Stimulated activated CD8-positive, alpha-beta memory T cell treated with anti-CD3 and anti-CD28 coated beads, Interleukin-15, amount 100 ng/mL, for 4 hours (primary cell): ENCODE measurements at places on chromosomes 7 and 10.

GRCh38 chr7:100372694-100373093, 593 bp upstream of the PILRA start:
- no peak for DNase-seq

- DNase-seq = no peak
Measured at GRCh38 chr7:39847227-39847626, 102.8 kb upstream of the CDK13 start.

GRCh38 chr10:13046851-13047528, 45.5 kb upstream of the CCDC3 start:
- no peak for DNase-seq

GRCh38 chr7:76390092-76390491, 19.4 kb downstream of the SSC4D start:
- DNase-seq = no peak

GRCh38 chr10:84478151-84478550, 149.8 kb downstream of the CCSER2 start:
- DNase-seq = no peak

DNA sequence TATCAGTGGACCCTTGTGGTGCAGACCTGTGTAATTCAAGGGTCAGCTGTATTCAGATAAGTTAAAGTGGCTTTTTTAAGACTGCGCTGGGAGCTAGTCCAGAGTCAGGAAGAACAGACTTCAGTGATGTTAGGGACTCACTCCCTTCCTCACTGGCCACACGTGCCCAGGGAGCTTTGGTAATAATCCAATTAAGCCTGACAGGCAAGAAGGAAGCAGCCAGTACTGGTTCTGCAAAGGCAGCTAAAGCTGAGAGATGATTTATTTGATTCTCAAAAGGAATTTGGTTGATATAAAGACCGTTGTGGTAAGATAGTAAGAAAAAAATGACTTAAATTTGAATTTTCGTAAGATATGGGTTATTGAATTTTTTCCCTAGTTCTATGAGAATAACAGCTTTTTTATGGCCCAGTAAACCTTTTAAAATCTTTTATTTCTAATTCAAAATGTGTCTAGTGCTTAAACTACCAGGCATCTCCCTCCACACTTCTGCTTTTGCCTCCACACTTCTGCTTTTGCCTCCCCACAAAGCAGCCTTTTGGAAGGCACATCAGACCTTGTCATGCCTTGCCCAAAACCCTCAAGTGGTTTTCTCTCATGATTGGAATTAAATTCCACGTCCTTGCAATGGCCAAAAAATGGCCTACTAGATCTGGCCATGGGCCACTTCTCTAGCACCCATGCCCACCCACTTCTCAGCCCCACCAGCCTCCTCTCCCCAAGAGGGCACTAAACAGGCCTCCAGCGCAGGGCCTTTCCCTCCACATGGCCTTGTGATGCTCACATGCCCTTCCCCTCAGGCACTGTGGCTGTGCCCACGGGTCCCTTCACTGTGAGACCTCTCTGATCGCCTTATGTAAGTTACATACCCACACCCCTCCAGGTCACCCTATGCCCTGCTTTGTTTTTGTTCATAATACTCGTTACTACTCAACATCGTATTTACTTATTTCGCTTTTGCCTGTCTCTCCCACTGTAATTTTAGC, 92.5 kb downstream of the POU6F2 start:
- DNase-seq = no peak

DNA sequence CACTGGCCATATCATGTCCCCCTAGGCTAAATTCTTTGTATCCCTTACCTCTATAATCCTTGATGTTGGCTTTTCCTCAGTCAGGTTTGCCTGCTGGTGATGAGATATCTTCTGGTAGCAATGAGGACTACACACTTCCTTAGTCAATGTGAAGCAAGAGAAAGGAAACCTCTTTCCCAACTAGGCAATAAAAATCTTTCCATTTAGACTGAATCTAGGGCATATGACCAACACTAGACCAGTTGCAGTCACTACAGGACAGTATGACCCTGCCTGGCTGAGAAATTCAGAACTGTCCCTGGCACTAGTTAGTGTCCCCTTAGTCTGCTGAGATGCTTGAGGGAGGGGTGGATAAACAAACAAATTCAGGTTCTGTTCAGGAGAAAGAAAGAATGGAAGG, 142.6 kb downstream of the RNLS start:
- DNase-seq = no peak

- no peak for DNase-seq
Measured at GRCh38 chr10:49519717-49520116, 19.2 kb downstream of the ERCC6 start.

DNA sequence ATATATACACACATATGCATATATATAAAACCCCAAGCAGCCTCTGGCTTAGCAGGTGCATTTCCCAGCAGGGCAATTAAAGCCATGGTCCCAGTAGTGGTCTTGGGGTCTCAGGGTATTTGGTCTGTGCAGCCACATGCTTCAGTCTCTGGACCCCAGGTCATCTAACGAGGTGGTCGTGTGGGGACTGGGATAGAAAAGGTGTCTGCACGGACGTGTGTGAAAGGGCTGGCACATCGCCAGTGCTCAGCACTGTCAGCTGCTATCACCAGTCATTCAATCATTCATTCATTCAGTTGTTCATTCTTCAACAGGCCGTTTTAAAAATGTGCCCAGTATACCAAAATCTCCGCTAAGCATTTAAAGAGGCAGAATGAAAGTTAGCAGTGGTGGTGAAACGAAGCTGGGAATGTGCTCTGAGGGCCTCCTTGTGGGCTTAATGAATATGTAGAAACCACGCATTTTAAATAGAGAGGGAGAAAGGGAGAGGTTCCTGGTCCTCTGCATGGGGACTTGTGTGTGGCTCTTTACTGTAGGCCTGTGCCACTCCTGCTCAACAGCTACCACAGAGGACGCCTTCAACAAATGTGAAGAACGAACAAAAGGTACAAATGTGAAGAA, 170.4 kb downstream of the EGFR start:
- no peak for DNase-seq

- DNase-seq = no peak
Measured at GRCh38 chr10:42836096-42836495, 53.5 kb downstream of the BMS1 start.

DNA sequence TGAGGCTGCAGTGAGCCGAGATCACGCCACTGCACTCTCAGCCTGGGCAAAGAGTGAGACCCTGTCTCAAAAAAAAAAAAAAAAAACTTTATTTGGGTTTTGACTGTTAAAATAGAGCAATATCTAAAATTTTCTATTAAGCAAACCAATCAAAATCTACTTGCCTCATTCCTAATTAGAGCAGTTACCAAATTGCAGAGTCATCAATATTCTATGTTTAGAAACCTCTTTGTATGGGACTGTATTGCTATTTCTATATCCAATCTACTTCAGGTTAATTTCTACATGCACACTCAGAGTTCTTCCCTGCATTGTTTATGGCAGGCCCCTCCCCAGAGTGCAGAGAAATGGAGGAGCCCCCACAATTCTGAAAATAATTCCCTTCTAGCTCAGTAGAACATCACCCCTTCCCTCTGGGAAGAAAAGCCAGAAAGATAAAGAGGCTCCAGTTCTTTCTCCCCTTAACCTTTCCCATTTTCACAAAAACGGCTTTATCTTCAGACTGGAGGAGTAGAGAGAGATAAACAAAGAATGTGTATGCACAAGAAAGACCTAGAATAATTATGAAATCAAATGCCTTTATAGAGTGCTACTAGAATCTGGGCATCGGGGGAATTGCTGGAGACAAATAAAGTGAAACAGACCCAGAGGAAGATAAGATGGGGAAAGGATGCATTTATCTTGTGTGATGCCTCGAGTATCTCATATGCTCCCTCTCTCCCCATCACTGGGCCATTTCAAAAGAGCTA, 17.9 kb downstream of the SCRN1 start:
- no peak for DNase-seq

GRCh38 chr10:2340831-2341647, 603.7 kb upstream of the ADARB2 start:
- no peak for DNase-seq

- no peak for DNase-seq
Measured at GRCh38 chr7:48337012-48337621, 165.9 kb downstream of the ABCA13 start.

DNA sequence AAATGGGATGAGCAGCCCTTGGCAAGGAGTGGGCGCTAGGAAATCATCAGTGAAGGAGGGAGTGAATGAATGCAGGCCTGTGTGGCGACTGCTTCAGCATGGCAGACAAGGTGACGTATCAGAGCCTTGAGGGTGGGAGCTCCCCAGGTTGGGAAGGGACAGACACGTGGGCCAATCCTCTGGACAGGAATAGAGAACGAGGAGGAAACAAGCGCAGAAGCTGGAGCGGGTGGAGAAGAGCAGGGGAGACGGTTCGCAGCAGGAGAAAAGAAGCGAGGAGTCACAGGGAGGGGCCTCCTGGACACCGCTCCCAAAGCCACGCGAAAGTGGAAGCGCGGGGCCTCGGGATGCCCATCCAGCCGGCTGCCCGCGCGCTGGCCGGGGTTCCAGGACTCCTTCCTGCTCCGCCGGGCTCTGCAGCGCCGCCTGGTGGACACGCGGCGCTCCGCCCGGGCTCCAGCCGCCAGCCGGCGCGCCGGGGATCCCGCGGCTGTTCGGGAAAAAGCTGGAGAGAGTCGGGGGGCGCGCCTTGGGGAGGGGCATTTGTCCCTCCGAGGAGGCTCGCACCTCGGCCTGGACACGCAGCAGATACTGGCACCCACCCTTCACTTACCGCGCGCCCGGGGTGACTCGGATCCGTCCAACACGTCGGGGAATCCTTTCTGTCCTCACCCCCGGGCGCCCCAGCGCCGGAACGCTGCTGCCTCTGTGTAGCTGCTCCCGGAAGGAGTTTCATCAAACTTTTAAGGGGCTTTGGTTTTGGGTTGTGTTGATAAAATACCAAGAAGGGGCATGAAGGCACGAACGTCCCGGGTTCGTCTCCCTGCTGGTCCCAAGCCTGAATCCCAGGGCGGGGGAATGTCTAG, 6.3 kb downstream of the ZNF503 start:
- DNase-seq = no peak

- DNase-seq = no peak
Measured at GRCh38 chr10:62136931-62137330, 131.7 kb downstream of the RTKN2 start.

DNA sequence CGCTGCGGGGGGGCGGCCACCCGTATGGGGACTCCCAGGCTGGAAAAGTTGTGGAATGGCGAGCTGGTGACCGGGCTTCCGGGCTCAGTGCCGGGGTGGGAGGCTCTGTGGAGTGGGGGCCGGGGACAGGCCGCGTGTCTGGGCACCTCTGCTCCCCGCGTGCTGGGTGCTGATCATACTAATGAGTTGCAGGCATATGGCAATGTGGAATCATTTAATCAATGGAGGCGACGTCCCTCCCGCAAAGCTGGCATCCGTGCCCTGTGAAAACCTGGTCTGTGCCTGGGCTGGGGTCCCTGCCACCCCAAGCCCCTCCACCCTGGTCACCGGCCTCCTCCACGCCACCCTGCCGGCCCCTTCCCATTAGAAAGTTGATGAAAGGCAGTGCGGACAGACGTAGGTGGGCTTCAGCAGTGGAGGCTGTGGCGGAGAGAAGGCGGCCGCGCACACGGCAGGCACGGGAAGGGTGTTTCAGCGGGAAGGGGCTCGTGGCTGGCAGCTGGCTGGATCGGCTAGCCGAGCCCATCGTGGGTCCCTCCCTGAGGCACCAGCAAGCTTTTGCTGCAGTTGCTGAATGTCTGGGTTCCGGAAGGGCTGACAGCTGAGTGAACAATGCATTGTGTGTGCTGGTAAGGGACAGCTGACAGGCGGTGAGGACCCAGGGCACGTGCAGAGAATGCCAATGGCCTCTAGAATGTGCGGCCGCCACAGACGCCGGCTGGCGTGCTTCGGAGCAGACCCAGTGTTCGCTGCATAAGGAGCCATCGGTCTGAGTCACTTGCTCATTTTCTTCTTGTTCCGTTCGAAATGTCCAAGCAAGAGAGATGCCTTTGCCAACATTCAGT, 1.5 kb downstream of the ADGRA1 start:
- no peak for DNase-seq

DNA sequence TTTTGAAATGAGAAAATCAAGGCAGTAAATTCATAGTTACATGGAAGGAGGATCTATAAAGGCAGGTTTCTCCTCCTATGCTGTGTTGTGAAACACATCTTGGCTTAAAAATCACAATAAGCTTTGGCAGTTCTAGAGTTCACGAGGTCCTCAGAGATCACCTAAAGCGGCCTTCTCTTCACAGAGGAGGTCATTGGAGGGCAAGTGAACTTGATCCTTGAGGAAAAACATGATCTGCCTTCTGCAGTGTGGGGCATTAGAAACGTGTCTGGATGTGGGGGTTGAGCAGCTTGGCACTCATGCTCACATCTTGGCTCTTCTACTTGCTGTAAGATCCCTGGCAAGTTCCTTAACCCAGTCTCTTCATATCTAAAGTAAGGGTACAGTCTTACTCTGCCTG, 96.1 kb upstream of the BMPER start:
- DNase-seq = no peak

DNA sequence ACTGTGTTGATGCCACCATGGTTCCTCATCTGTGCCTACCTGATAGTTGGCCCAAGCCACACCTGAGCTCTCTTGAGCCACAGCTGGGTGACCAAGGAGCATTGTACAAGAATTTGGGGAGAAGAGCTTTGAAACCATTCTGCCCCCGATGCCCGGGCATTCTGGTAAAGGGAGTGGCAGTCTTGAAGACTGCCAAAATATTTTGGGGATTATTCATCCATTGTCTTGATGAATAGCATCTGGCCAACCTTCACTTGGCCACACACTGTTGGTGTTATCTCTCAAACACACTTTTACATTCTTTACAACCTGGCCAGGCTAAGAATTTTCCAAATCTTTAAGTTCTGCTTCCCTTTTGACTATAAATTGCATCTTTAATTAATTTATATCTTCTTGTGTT, 113.1 kb upstream of the PCBD1 start:
- no peak for DNase-seq

DNA sequence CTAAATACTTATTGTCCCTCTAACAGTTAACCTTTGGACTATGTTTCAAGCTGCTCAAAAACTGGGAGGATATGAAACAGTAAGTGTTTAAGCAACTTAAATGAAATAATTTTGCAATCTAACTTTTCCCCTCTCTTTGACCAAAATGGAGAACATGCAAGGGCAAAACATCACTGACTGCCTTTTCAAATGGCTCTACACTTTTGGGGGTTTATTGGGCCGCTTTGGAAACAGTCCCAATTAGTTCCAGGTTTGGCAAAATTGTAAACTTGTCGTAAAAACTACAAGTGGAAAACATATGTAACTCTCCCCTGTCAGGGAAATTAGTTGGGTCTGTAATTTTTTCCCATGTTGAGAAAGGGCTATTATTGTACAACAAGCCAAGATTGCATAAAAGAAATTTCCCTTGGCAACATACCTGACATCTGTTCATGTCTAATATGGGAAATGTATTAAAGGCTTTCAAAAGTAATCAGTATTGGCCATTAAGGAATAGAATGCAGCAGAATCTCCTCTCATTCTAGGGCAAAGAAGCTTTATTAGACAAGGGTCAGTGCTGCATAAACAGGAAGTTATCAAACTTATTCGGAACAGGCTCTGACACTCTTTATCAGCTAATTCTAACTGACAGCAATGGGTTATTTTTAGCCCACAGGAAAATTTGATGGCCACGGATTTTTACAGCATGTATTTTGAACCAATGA, 157.9 kb downstream of the ARID5B start:
- DNase-seq = no peak
